ENCODE measurements at places on chromosomes 1 and 21.

GRCh38 chr1:54488779-54489626 is 59.0 kb upstream of the ACOT11 start:
- DNase-seq = peak; percentile 86

DNA sequence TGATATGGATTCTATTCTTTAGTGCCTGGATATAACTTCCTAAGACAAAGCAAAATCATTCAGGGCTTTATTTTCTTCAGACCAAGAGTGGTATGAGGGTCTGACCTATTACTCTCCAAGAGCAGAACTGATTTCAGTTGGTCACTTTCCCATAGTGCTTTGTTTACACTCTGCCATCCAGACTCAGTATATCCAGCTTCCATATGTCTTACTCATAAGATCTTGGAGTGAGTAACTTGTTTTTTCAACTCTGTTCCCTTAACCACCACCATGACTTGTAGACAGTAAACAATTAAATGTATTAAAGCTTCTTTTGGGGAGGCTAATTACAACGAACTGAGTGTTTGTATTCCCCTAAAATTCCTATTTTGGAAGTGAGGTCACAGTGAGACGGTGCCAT is 83.4 kb downstream of the USP24 start:
- DNase-seq = peak; percentile 59

DNA sequence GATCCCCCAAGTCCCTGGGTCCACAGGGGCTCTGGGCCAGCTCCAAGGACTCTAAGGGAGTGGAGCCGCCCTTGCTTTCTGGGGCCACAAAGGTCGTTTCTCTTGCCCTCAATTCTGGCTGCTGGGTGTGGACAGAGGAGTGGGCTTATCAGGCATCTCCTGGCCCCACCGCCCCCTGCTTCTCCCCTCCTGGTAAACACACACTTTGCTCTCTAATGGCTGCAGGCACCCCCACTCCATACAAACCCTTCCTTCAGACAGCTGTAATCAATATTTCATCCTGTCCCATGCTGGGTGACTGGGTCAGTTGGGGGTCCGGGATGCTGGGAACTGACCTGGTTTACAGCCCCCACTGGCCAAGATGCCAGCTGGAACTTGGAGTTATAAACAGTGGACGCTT is 67.5 kb downstream of the PRDM16 start:
- DNase-seq = no peak

DNA sequence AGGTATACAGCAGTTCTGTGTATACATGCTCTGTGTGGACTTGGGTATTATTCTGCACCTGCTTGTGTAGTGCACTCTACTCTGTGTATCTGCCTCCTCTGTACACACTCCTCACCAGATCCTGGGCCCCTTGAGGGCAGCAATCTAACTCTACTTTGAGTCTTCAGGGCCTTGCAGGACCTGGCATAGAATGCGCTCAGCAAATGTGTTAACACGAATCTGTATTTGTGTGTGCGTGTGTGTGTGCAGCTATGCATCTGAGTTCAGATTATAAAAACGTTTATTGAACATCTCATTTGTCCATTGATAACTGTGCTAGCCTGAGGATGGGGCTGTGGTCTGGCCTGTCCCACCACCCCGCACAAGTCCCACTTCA is 3.9 kb upstream of the MEF2D start:
- DNase-seq = peak; percentile 33

- DNase-seq = no peak
Measured at GRCh38 chr1:72634946-72635345, 352.6 kb upstream of the NEGR1 start.

- no peak for DNase-seq
Measured at GRCh38 chr1:186978596-186979556, 150.1 kb downstream of the PLA2G4A start.

GRCh38 chr1:215704089-215704860 is 137.2 kb downstream of the KCTD3 start:
- DNase-seq = peak; percentile 60

All from GM23248 (cell line).